ENCODE measurements at places on chromosomes 11 and 22.

- no peak for DNase-seq
Observed at GRCh38 chr11:70556884-70557741, 158.8 kb downstream of the CTTN start.

- DNase-seq = no peak
Observed at GRCh38 chr11:95891423-95892170, 32.3 kb downstream of the MTMR2 start.

DNA sequence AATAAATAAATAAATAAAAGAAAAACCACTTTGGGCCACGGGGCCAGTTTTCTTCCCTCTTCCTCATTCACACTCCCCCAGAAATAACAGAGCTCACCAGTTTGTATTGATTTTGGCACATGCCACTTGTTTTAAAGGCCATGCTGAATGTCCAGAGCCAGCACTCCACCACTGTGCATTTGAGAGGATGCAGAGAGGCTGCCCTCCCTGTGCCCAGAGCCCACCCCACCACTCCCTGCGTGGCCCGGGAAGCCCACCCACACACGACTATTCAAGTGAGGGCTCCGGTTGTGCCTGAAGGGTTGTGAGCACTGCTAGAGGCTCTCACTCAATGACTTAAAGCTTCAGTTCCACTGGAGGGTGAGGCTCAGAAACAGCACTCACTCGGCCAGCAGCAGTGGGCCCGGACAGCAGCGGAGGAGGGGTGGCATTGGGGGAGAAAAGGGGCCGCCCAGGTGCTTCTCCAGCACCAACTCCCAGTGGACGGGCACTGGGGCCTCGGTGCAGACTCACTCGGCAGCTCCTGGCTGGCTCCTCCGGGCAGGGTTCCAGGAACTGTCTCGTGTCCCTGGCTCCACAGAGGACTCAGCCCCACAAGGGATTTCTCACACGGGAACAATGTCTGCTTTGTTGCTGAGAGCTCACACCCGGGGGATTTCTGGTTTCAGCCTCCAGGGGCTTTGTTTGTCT is 112.7 kb downstream of the SHANK2 start:
- no peak for DNase-seq

- no peak for DNase-seq
Observed at GRCh38 chr11:65425105-65425970, 2.7 kb downstream of the NEAT1 start.

GRCh38 chr11:29281271-29281777 is 735.5 kb downstream of the KCNA4 start:
- DNase-seq = no peak

- no peak for DNase-seq
Observed at GRCh38 chr11:63882555-63883242, 34.3 kb downstream of the RCOR2 start.

- DNase-seq = no peak
Observed at GRCh38 chr11:124310721-124311120, 3.0 kb downstream of the OR8D1 start.

All from NCI-H1930 (cell line).